ENCODE measurements at places on chromosomes 7 and 10.

- DNase-seq: peak; percentile 46
These were observed 97.1 kb downstream of the SH3PXD2A start for GRCh38 chr10:103758294-103758681.

- DNase-seq: peak; percentile 88
These were observed 12.1 kb downstream of the AVL9 start for GRCh38 chr7:32507414-32507813.

- no peak for DNase-seq
These were observed 235.7 kb downstream of the PRPF18 start for GRCh38 chr10:13822490-13822889.

DNA sequence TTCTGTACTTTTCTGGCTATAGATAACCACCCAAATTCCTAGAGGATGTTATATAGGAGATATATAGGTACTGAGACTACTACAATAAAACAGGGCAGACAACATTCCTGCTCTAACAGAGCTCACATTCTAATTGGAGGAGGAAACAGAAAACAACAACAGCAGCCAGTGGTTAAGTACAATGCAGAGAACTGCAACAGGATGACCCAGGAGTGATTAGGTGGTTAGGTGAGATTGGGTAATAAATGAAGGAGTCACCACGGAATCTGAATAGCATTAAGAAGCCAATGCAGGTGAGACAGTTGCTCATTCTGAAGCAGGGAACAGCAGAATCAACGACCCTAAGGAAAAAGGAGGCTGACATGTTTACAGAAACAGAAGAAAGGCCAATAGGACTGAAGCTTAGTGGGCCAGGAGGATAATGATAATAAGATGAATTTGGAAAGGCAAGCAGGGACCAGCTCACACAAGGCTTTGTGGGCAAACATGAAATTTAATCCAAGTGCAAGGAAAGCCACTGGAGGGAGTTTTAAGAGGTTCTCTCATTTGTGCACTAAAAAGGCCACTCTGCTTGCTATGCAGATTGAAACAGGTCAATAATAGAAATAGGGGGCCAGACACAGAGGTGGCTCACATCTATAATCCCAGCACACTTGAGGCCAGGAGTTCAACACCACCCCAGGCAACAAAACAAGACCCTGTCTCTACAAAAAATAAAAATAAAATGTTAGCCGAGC, 16.9 kb upstream of the REEP3 start:
- DNase-seq: peak; percentile 52

DNA sequence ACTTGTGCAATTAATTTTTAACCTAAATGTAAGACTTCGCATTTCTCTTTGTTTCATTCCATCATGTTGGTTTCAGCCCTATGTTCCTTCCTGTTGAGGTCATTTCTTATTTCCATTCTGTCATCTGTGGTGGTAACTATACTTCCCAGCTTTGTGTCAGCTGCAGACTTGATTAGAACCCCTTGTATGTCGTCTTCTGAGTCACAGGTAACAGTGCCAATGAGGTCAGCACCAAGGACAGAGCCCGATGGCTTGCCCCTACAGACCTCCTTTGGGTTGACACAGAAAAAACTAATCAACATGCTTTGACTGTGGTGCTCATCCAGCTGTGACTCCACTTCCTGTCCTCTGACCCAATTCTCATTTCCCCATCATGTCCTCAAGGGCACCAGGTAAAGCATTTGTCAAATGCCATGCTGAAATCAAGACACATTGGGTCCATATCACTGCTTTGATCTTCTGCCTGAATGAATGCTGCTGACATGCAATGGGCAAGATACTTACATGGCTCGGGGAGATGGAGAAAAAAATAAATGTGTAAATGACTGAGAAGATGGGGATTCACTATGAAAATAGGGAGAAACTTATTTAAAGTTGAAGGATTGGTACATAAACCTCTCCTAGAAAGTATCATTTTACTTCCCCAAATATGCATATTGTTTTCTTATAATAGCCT, 25.6 kb upstream of the CRTAC1 start:
- DNase-seq: peak; percentile 23

DNA sequence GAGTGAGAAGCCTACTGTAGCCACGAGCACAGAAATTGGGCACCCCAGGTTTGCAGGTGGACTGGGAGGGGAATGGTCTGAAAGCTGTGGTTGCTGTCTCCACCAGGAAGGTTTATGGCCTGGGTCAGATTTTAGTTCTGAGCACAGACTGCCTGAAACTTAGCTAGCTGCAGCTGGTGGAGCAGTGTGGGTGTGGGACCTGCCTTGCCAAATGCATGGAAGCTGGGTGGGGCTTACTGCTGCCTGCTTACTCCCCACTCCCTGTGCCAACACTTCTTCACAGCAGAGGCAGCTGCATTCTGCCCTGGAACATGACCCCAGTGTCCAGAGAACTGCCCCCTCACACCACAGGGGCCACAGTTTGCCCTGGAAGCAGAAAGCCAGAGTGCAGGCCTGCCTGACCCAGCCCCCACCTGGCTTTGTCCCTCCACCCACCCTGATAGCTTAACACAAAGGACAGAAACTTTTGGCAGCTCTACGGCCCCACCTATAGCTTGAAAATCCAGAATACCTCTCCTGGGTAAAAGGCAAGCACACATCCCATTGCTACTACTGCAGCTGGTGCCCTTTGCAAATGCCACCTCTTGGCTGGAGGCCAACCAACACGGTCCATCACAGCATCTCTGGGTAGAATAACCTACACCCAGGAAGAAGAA, 281.6 kb downstream of the AGMO start:
- DNase-seq: no peak

GRCh38 chr10:17229717-17229966, 1.6 kb downstream of the VIM start:
- DNase-seq: no peak

DNA sequence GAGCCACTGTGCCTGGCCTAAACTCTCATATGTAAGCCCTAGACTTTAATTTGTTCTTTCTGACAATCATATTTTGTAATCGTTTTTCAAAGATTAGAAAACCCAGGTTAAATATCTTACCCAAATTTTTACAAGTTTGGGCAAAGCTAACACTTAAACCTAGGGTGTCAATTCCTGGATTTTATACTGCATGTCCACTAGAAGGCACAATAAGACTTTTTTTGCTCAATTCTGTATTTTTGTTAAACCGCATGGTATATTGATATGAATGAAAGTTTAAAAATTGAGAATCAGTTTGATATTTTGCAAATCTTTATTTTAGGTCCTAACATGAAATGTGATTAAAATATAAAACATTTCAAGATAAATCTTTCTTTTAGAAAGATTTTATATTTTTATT, 29.3 kb downstream of the DYNC2I1 start:
- no peak for DNase-seq

DNA sequence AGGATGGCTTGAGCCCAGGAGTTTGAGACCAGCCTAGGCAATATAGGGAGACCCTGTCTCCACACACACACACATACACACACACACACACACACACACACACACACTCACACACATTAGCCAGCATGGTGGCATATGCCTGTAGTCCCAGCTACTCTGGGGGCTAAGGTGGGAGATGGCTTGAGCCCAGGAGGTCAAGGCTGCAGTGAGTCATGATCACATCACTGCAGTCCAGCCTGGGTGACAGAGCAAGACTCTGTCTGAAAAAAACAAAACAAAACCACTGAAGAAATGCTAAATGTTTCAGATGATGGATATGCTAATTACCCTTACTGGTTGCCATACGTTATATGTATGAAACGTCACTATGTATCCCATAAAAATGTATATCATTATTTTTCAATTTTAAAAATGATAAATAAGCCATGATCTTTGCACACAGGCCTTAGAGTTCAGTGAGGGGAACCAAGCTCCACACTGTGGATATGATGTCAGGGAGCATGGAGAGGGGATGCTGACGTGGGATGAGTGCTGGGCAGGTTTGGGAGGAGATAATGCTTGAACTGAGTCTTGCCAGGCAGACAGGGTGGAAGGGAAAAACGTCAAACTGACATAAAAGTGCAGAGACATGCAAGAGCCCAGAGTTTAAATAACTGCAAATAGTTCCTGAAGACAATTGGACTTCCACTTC, 45.9 kb upstream of the ARHGAP12 start:
- no peak for DNase-seq

- no peak for DNase-seq
These were observed 126.1 kb upstream of the PPP2R2D start for GRCh38 chr10:131774681-131775085.

GRCh38 chr7:34011696-34012095, 106.4 kb downstream of the BMPER start:
- DNase-seq: no peak

DNA sequence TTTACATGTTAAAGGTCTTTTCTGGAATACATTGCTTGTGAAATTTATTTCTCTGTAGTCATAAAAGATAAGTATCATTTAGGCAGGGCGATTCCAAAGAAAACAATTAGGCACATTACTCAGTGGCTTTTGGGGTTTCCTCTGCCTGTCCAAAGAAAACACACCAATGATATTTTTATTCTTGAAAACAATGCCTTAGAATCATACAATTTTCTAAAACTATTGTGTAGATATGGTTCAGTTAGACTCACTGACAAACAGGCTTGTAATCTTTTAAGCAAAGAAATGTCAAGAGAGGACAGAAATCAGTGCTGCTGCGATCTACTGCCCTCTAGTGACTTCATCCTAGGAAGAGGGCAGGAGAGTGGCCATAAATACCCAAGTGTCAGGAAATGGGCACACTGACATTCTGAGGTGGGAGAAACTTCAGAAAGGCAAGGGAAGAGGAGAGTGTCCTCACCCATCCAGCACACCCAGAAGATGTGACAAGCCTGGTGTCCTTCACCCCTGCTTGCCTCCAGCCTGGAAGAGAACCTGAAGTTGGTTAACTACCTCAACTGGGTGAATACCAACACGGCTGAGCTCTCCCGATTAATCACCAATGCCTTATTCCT, 120.5 kb downstream of the GALNT11 start:
- DNase-seq: peak; percentile 43

- no peak for DNase-seq
These were observed 10.7 kb downstream of the TSPAN14 start for GRCh38 chr10:80464557-80465450.

DNA sequence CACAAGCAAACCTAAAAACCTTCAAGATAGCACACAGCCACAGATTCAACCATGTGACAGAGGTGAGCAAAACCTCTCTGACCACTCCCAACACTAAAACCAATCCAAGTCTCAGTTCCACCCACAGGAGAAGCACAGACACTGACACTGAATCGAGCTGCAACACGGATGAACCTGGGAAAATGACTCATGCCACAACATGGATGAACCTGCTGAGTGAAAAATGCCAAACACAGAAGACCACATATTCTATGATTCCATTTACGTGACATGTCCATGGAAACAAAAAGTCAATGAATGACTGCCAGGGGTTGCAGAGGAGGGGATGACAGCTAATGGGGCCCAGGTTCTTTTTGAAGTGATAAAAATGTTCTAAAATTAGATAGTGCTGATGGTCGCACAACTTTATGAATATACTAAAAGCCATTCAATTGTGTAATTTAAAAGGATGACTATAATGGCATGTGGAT, 22.0 kb downstream of the CYTH3 start:
- DNase-seq: no peak

GRCh38 chr10:110357252-110357780, 52.6 kb upstream of the SMNDC1 start:
- DNase-seq: peak; percentile 98

DNA sequence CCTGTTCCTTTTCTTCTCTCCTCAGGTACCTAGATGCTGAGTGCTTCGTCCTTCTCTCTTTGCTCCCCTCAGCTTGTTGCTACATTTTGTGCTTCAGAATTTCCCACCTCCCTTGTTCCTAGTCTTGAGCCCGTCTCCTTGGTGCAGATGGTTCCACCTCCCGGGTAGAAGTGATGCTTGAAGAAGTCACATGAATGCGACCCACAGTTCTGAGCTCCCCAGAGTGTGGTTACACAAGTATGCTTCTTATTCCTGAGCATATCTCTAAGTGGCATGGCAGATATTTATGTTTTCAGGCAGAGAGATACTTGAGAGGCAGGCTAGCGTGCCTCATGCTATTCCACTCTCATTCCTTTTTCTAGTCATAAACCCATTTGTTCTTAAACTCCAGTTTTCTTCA, 34.0 kb downstream of the INPP5F start:
- DNase-seq: peak; percentile 86

DNA sequence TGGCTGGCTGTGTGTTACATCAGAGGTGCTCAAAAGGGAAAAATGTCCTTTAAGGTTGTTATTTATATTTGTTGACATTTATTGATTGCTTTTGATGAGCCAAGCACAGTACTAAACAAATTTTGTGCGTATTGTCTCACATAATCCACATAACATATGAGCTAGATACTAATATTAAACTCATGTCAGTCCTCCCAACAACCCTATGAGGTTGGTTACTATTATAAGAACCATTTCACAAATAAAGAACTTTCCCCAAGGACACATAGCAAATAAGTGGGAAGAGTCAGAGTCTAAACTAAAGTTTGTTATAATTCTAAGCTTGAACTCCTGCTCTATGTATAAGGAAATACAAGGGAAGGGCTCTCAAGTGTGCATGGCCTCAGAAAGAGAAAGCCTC, 35.6 kb upstream of the OTUD1 start:
- no peak for DNase-seq

GRCh38 chr7:31171216-31171785, 119.2 kb downstream of the ADCYAP1R1 start:
- DNase-seq: no peak

DNA sequence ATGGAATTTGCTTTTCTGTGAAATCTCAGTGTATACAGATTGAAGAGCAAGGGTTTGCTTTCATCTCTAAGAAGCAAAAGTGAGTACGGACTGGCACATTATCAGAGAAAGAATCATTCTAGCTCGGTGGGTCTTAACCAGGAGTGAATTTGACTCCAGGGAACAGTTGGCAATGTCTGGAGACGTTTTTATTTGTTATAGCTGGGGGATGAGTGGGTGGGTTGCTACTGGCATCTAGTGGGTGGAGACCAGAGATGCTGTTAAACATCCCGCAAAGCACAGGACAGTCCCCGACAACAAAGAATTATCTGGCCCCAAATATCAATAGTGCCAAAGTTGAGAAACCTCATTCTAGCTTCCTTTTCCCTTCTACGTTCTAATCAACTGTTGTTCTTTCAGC, 43.8 kb upstream of the ATRNL1 start:
- no peak for DNase-seq

DNA sequence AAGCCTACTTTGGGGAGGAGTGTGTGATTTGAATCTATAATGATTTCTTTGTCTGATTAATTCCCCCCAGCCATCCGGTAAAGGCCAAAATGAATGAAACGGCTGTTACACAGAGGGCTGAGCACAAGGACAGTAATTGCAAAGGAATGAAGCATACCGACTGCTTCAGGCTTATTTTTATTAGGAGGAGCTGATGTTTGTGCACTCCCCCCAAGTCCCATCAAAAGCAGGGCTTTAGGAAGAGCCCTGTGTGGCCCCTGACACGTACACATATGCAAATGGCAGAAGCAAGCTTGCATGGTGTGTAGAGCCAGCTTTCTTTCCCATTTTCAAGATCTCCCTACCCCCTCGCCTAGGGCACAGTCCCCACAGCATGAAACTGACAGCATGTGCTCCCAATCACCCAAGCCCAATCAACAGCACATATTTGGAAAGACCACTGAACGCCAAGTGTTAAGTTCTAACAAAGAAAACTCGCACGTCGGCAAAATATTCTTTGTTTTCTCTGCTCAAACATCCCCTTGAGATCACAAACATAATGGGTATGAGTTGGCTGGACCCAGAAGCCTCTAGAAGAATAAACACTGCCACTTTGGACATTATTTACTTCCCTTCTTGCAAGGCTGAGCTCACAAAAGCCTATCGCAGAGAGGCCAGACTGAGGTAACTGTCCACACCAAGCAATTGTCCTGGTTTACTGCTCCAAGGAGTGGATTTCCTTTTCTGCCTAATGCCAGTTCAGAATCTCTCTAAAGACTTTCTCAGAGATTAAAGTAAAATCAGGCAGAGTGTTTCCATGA, 143.0 kb downstream of the CUBN start:
- DNase-seq: peak; percentile 31

GRCh38 chr10:100303724-100304319, 17.3 kb upstream of the BLOC1S2 start:
- DNase-seq: peak; percentile 29

Data from amniotic epithelial cell (primary cell).